Natural killer cell treated with Interleukin-12 subunit alpha and Interleukin-12 subunit beta and Interleukin-15 and Interleukin-18, amount 100 ng/mL, for 72 hours (primary cell): ENCODE measurements at places on chromosomes 12 and 14. TPM values are rescaled to one million over a fixed set of nuclear protein-coding genes. Genes with fewer than 3 reads are reported as not detected.

DNA sequence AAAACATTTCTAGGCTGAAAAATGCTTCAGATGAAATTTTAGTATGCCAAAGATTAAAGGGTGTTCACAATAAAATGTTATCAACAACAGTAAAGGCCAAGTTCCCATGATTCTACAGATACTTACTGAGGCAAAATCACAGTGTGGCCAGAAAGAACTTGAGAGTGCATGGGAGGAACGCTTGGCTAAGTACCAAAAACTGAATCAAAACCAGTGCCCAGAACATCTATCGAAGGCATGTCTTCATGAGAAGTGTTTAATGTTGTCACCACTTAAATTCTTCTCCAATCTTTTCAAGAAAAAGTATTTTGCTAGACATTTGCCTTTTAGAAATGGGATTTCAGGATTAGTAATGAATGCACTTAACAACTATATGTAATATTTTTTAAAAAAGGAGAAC lies 41.5 kb downstream of the KIF21A start:
- no peak for DNase-seq

GRCh38 chr12:94609917-94610443 lies 40.4 kb downstream of the TMCC3 start:
- no peak for DNase-seq

GRCh38 chr12:131710464-131711457 lies at the start of gene SFSWAP:
SFSWAP (plus strand) TSS chr12:131711090; CDS start chr12:131711230, 140 bp downstream.
- peak; percentile 81 for DNase-seq

DNA sequence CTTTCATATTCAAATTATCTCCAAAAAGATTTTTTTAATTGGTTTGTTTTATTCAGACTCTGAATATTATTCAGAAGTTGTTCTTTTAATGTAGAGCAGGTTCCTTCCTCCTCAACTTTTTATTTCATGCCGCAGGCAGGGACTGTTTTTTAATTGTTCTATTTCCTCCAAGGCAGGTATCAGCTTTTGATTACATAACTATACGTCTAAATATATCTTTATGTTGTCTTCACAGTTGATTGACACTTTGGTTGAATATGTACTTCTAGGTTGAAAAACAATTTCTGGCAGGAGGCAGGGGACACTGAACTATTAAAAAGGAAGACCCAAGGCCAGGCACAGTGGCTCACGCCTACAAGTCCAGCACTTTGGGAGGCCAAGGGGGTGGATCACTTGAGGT lies 82.5 kb downstream of the HECTD4 start:
- no peak for DNase-seq

DNA sequence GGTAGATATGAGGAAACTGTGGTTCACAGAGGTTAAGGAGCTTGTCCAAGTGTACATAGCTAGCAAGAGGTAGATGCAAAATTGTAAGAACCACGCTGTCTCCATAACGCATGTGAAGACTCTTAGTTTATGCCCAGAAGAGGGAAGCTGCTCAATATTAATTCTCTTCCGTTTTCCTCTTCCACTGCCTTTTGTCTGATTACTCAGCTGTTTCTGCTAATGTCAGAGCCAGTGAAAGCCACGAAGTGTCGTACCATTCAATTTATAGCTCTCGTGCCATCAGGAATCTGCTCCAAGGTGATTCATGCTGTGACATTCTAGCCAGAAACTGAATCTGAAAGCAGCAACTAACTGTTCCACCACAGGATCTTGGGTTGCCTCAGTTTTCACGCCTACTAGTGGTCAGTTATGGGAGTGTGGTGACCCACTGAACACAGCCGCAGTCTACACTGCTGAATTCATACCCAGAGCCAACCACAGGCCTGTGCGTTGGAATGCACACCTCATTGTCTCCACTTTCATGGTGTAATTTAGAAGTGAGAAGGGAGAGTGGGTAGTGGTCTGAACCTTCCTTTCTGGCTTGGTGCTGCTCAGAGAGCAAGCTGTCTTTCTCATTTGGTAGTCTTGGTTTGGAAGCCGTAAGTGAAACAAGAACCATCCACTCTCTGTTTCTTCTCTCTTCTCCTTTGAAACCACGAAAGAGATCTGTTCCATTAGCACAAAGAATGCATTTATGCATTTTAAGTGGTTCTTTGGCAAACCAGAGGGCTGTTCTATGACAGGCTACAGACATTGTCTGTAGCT lies 74.2 kb upstream of the NAP1L1 start:
- peak; percentile 87 for DNase-seq

DNA sequence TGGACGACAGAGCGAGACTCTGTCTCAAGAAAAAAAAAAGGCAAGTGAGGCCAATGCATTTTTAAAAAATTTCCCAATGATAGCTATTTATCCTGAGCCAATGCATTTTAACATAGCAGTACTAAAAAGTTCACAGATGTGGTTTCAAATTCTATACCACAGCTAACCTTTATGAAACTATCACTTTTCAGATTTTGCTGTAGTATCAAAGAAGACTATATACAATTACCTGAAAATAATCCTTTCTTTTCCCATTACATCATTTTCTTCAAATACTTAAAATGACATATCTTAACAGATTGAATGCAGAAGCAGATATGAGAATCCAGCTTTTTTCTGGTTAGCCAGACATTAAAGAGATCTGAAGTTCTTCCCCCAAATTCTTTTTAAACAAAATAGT lies 13.2 kb downstream of the ATF7 start:
- DNase-seq: no peak

Gene CCDC177
- total RNA-seq: not detected

Gene ACSM4
- not detected for total RNA-seq

Gene BHLHE41
- not detected for total RNA-seq

Gene DPF3
- total RNA-seq: 13.2 TPM

Gene POLR3B
- total RNA-seq: 9.0 TPM

Gene CATSPERB
- total RNA-seq: 0.70 TPM
